Hepatic stellate cell (primary cell): ENCODE measurements at places on chromosomes 1 and 21.

DNA sequence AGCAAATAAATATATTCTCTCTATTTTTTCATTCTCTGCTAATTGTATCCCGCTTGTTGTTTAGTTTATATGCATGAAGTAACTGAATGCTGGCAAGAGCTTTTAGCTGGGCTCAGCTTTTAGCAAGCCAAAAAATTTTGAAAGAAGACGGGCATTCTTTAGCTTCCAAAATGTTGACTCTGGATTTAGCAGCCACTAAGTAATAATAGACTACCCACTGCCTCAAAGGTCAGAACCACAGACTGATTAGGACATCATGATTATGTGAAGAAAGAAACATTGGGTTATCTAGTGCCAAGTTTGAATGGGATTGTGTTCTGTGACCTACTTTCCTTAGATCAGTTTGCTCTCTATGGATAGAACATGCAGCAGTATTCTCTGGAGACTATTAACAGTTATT, 80.3 kb upstream of the DPH5 start:
- no peak for DNase-seq

DNA sequence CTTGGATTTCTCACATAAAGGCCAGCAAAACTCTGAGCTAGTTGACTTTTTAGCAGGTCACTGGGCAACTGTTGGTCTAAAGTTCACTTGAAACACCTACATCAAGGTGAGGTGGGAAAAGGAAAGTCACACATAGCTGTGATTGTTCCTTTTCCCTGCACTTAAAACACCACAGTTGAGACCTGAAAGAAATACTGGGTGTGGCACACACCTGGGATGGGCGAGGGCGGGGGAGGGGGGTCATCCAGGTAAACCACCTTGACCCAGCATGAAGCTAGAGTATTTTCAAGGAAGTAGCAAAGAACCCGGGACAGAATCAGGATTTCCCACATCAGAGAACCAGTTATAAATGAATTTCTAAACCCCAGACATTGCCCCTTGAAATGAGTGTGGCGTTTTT, 26.4 kb downstream of the ZNF697 start:
- no peak for DNase-seq

- no peak for DNase-seq
These were observed 121.8 kb downstream of the PCBP3 start for GRCh38 chr21:45765375-45765774.

GRCh38 chr21:25561668-25562641, 45.3 kb downstream of the MRPL39 start:
- DNase-seq = peak; percentile 52

GRCh38 chr1:160112357-160112756, 3.2 kb upstream of the ATP1A2 start:
- no peak for DNase-seq

- no peak for DNase-seq
These were observed 2153.9 kb downstream of the NCAM2 start for GRCh38 chr21:23152130-23152529.

DNA sequence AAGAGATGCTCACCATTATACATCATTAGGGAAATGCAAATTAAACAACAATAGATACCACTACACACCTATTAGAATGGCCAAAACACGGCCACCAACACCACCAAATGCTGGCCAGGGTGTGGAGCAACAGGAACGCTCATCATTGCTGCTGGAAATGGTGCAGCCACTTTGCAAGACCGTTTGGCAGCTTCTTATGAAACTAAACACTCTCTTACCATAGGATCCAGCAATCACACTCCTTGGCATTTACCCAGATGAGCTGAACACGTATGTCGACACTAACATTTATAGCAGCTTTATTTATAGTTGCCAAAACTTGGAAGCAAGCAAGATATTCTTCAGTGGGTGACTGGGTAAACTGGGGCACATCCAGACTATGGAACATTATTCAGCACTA, 28.9 kb upstream of the ADARB1 start:
- DNase-seq = no peak

DNA sequence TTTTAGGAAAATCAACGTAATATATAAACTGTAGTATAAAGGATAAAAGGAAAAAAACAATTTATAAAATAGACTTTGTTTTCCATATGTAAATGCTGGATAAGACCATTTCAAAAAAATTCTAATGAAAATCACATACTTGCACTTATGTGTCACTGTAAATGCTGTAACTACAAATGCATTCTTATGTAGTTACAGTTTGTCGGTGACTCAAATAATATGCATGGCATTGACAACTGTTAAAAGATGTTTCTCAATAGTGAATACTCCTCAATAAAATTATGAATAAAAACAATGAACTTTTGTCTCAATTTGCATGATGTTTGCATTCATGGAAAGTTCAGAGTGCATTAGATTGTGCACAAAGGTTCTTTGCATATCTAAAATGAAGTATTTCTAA, 614.0 kb upstream of the CHRM3 start:
- DNase-seq = no peak

GRCh38 chr1:204520834-204521709, 4.9 kb downstream of the MDM4 start:
- peak; percentile 26 for DNase-seq

- DNase-seq = no peak
These were observed 25.5 kb downstream of the PCSK9 start for GRCh38 chr1:55064861-55065263.
